ENCODE measurements at places on chromosomes 3 and 15.

DNA sequence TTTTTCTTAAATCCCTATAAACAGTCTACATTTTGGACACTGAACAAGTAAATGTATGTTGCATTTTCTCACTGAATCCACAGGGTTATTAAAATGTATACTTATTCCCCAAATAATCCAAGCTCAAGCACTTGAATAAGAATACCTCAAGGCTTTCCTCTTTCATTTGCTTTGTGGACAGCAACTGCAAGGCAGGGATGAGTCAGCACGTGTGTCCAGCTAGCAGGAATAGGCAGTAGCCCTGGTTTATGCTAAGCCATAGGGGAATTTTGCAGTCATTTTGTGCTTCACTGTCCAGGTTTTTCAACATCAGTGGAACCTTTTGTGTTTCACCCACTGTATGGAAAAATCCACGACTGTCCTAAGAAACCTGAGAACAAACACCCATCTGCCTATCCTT is 96.7 kb upstream of the KCNMB2 start:
- no peak for DNase-seq

- DNase-seq = no peak
Measured at GRCh38 chr3:40620151-40620550, 95.4 kb downstream of the ZNF621 start.

- no peak for DNase-seq
Measured at GRCh38 chr3:188948281-188948996, 223.3 kb upstream of the TPRG1 start.

DNA sequence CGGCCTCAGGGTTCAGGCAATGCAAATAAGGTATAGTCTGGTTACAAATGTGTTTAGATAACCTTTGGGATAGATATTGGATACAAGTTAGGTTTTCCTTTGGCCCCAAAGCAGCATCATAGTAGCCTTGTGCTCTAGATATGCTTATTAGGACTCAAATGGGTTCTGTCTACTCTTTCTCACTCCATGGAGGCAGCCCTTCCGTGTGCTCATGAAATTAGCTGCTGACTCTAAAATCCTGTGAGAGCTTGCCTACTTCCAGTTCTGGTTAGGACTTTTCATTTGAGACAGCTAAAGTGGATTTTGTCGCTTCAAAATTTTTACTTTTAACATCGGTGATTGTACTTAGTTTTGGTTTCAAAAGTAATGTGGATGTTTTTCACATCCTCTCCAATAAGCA is 1.6 kb downstream of the CDV3 start:
- DNase-seq = no peak

- DNase-seq = no peak
Measured at GRCh38 chr3:183884097-183884426, 618 bp downstream of the PARL start.

GRCh38 chr15:99993681-99994131 is 260.5 kb upstream of the LYSMD4 start:
- no peak for DNase-seq

- no peak for DNase-seq
Measured at GRCh38 chr15:40936709-40937666, 7.8 kb downstream of the DLL4 start.

DNA sequence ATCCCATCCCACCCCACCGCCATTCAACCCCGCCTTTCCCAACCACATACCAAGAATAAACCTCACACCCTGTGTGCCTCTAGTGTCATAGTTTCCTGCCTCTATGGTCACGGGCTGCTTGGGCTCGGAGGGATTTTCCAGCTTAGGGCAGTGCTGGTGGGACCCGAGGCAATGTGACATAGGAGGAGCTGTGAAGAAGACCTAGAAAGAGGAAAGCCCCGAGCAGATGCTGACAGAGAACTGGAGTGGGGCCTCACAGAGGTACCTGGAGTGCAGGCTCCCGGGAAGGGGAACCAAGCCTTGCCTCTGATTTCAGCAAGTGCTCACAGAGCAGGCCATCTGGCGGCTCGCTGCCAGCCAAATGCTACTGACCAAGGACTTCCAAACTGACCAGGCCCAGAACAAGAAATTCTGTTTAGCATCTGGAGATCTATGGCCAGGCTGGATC is 27.5 kb downstream of the BHLHE40 start:
- peak; percentile 28 for DNase-seq

- no peak for DNase-seq
Measured at GRCh38 chr3:171854649-171855305, 11.6 kb downstream of the TMEM212 start.

DNA sequence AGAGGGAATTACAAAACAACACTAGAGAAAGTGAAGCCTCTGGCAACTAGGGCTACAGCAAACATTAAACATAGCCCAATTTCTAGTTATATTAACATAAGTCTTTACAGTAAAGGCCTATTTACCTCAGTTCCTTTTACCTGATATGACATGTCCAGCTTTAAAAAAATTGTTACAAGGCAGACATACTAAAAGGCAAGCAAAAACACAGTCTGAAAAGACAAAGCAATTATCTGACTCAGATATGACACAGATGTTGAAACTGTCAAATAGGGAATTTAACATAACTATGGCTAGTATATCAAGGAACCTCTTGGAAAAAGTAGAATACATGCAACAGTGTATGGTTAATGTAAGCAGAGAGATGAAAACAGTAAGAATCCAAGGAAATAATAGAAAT is 238.6 kb downstream of the RAP2B start:
- DNase-seq = no peak

- DNase-seq = no peak
Measured at GRCh38 chr15:75051711-75052110, 28.3 kb downstream of the PPCDC start.

DNA sequence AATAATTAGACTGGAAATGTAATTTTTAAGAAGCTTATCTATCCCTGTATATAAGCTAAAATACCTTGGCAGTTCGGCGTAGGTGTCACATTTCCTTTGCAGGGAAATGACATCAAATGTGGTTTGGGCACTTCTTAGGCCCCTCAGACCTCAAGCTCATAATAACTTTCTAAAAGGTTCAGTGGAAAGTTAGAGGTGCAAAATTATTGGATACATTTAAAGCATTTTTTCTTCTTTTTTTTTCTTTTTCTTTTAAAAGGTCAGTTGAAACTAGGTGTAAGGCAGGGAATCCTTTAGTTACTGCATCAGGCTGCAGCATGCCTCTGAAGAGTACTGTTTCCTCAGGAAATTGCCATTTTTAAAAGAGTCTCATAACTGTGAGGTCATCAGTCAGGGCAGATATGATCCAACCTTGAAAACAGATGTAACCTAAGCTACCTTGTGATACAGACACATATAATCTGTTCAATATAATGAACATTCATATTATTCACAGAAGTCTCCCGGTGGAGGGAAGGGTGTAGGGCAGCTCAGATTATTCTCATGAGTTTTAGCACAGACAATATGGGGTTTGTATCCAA is 4.8 kb downstream of the SACM1L start:
- no peak for DNase-seq

DNA sequence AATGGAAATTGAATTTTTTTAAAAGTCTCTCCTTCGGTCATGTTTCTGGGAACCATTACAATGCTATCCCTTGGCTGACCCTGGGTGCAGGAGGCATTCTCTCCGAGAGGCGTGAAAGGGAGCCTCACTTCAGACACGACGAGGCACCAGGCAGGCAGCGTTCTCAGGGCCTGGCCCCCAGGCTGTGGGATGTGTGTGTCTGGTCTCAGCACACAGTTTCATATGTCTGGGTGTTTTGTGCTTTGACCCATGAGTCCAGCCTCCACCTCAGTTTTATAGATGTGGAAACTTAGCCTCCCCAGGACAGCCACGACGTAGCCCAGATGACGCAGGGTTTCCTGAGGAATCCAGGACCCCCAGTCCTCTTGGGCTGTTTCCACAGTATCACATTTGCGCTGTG is 34.0 kb downstream of the FGD5 start:
- DNase-seq = no peak

Measured in activated CD8-positive, alpha-beta memory T cell treated with anti-CD3 and anti-CD28 coated beads for 1 hour (primary cell).